Calu3 (cell line): ENCODE measurements at places on chromosomes 1 and 21.

- DNase-seq = no peak
Observed at GRCh38 chr1:2570332-2570731, 14.2 kb downstream of the TNFRSF14 start.

- DNase-seq = no peak
Observed at GRCh38 chr1:60257531-60257930, 184.0 kb upstream of the C1orf87 start.

DNA sequence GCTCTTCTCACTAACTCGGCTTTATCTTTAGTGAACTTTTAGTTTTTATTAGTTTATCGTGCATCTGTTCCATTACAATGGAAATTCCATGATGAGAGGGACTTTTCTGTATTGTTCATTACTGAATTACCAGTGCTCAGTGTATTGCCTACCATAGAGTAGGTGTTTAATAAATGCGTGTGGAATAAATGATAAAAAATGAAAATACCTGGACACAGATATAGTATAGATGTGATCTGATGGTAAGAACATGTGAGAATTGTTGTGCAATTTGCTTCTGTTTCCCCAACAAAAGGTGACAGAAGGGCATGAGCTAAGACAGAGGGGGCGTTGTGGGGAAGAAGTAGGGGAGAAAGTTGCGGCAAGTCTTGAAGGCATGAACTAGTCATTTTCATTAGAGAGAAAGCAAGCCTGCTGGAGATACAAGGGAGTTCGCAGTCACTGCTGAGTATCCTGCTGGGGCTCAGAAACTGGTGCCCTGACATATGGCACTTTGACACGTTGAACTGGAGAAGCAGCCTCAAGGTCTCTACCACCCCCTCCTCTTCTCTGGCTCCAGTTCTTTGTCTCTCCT, 5.6 kb upstream of the COG2 start:
- no peak for DNase-seq

GRCh38 chr1:39462074-39462473, 29.4 kb upstream of the BMP8A start:
- DNase-seq = no peak

DNA sequence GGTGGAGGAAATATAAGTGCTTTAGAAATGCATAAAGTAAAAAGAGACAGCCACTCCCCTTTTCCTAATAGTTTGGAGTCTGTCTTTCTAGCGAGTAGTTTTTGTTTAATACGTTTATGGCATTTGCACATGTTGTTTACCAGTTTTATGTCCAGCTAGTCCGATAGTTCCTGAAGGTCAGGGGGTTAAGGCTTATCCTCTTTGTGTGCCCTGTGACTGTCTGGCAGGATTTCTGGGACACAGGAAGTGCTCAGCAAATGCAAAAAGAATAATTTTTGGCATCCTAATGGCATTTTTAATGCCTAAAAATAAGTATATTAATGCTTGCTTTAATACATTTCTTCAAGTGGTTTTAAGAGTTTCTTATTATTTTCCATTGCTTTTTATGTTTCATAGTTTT, 58.4 kb downstream of the DYRK1A start:
- no peak for DNase-seq

- no peak for DNase-seq
Observed at GRCh38 chr1:75794382-75794781, 2.3 kb upstream of the MSH4 start.

DNA sequence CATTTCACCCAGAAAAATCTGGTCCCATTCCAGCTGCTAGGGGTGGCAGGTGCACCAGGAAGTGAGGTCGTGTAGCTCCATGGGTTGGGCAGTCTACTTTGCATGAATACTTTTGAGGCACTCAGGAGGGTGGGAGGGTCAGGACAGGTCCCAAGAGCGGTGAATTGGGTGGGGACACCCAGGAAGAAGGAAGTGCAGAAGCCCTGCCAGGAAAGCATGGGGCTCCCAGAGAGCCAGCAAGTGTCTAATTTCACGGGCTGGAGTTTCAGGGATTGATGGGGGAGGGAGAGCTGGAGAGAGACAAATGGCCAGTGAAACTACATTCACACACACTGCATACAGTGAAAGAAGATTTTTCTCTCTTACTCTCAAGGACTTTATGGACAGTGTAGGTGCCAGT, 137.8 kb downstream of the GALNT2 start:
- DNase-seq = peak; percentile 88

- no peak for DNase-seq
Observed at GRCh38 chr1:89608319-89608983, 24.5 kb upstream of the LRRC8C start.

DNA sequence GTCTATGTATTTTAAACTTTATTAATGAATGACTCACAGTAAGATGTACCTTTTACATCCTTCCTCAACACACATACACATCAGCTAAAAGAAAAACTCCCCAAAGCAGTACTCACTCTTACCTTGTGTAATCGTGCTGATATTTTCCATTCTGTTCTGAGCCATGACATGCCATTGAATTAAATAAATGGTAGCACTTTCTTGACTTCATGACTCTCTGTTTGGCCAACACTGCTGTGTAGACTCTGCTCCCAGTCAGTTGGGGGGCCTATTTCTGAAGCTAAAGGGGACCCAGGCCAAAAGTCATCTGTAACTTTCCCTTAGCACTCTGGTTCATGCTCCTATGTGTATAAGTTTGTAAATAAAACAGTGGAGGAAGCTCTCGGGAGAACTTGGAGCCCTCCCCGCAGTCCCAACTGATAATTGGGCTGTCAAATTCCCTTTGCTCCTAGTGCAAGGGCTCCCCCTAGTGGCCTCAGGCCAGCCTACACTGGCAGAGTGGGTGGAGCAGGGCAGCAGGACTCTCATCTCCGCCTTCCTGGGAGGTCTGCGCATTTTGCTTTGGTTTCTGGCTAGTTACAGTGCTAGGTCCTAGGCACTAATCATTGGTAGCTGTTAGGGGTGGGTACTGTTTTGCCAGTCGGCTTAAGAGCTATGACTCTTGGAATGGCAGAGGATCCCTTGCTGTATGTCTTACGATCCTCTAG, 1.7 kb upstream of the FYB2 start:
- peak; percentile 88 for DNase-seq
